ENCODE measurements at places on chromosomes 13 and 19. TPM values are rescaled to one million over a fixed set of nuclear protein-coding genes. Genes with fewer than 3 reads are reported as not detected.
A peak's percentile ranks its signal among the peaks of the same experiment; 100 is the strongest.

The FFAR2 gene
- not detected for total RNA-seq

The PSPN gene
- total RNA-seq: 0.92 TPM

GRCh38 chr13:109209526-109209925 is 576.9 kb downstream of the IRS2 start:
- H3K36me3 ChIP-seq: no peaks in the 10 kb centered on the region
- H3K4me3 ChIP-seq: no peak overlapping the region
- no peak for DNase-seq
- peaks cover 6% of the 10 kb centered on the region for H3K27me3 ChIP-seq

DNA sequence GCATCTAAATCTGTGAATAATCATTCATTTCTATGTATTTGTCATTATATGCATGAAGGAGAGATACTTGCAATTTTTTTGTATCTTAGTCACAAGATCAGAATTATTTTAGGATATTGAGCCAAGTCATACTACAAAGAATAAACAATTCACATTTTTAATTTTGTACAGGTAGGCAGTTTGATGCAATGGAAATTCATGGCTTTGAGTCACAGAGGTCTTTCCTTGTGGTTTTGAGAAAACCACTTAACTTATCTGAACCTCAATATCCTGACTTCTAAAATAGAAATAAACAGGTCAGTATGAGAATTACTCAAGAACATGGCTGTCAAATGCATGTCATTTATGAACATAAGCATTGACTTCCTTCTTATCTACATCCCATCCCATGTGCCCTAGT is 221.4 kb upstream of the SLC10A2 start:
- H3K4me3 ChIP-seq: no peak overlapping the region
- no peak for DNase-seq
- no peak overlapping the region for H3K27ac ChIP-seq
- peaks cover 9% of the 10 kb centered on the region for H3K4me1 ChIP-seq
- H3K27me3 ChIP-seq: peaks cover 8% of the 10 kb centered on the region

DNA sequence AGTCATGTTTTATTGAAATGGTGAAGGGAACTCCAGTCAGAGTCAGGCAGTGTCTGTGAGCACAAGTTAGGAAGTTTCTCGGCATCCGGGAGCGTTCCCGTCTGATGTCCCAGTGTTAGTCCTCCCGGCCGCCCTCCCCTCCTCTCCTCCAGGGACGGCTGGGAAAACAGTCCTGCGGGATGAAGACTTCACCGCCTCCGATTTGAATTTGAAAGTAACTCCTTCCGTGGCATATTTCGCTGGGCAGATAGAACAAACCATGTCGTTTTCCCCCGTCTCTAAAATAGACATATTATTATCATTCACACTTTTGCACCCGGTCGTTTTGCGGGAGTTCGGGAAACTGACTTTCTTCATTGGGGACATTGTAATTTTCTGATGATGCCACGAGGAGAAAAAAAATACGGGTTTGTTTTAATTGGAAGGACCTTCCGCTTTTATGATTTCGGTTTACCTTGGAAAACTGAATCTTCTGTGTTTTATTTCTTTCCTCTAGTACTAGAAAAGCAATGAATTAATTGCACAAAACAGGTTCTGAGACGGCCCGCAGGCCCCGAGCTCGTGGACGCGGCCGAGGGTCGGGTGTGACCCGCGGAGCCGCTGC is 76.6 kb downstream of the ZIC5 start:
- no peak overlapping the region for H3K27ac ChIP-seq
- H3K4me3 ChIP-seq: peak overlapping the region; percentile 64
- H3K4me1 ChIP-seq: peaks cover 10% of the 10 kb centered on the region
- H3K27me3 ChIP-seq: peaks cover 51% of the 10 kb centered on the region
